Activated CD4-positive, alpha-beta T cell treated with anti-CD3 and anti-CD28 coated beads, Interleukin-2, amount 50 U/mL, for 48 hours (primary cell): ENCODE measurements at places on chromosomes 12 and 14.

- DNase-seq: no peak
Observed at GRCh38 chr12:56866493-56866892, 67.7 kb downstream of the SDR9C7 start.

- no peak for DNase-seq
Observed at GRCh38 chr14:52862632-52863333, 71.4 kb upstream of the GNPNAT1 start.

DNA sequence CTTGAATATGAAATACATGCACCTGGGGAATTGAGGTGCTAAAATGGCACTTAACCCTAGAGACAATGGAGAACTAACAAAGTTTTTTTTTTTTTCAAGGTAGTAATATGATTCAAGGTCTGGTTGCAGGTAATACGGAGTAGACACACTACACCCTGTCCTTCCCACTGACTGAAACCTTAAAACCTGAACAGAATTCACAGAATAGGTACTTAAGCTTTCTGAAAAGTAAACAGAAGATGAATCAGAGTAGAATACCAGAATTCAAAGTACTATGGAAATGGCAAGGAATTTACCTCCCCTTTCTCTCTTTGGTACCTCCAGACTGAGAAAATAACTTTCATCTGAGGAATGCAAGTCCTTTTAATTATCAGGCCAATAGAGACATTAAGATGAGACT lies 87.2 kb downstream of the PAPLN start:
- DNase-seq: no peak

DNA sequence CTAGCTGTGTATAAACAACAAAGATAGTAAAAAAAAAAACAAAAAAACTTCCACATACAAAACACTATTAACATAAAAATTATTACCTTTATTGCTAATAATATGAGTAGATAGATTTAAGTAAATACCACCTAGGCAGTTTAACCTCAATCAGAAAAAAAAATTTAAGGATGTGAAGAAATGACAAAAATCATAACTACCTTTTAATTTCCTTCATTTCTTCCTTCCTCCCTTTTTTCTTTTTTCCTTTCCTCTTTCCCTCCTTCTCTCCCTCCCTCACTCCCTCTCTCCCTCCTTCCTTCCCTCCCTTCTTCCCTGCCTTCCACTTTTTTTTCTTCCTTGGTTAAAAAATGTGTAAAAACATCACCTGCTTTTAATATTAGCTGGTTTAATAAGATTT lies 81.7 kb downstream of the SOX5 start:
- DNase-seq: no peak

DNA sequence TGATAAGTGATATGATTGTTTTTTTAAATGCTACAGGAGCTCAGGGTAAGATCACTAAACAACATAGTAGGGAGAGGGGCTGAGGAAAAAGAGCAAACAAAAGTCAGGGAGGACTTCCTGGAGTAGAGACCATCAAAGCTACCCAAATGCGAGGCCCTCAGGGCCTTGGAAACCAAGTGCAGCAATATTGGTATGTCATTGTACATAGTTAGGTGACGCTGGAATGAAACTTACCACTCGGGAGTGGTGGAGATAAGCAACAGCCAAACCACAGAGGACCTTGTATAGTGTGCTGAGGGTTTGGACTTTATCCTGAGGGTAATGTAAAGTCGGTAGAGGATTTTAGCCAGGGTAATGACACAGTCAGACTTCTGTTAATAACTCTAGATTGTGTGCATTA lies 13.8 kb downstream of the KITLG start:
- no peak for DNase-seq

- no peak for DNase-seq
Observed at GRCh38 chr12:1093166-1093751, 102.2 kb downstream of the ERC1 start.

GRCh38 chr12:100141666-100141997 lies 1.0 kb downstream of the BLTP3B start:
- DNase-seq: peak; percentile 24

GRCh38 chr14:67943947-67944346 lies 124.4 kb downstream of the RAD51B start:
- DNase-seq: peak; percentile 45

- no peak for DNase-seq
Observed at GRCh38 chr14:61461808-61462275, 140.5 kb downstream of the PRKCH start.

DNA sequence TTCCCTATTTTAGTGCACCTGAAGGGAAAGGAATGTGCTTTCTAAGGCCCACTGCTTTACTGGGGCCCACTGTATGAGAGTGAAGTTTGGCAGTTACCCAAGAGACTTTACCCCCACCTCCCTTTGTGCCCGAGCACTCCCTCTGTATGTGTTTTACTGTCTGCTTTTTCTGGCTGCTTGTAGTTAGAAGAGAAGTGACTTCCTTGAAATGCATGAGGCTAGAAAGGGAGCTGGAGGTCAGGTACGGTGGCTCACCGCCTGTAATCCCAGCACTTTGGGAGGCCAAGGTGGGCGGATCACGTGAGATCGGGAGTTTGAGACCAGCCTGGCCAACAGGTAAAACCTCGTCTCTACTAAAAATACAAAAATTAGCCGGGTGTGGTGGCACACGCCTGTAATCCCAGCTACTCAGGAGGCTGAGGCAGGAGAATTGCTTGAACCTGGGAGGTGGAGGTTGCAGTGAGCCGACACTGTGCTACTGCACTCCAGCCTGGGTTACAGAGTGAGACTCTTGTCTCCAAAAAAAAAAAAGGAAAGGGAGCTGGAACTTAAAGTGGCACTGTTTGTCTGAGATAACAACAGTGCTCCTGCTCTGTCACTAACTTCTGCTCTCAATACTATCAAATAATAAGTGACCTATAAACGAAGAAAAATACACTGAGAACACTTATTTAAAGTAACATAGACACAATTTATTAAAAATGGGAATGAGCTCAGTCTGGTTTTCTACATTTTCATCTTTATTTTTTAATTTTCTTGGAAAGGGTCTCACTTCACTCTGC lies 5.8 kb downstream of the TRIP11 start:
- DNase-seq: no peak

GRCh38 chr12:6494258-6494743 lies 399 bp downstream of the NCAPD2 start:
- DNase-seq: peak; percentile 16

- no peak for DNase-seq
Observed at GRCh38 chr14:20247646-20248246, 8.7 kb downstream of the OR11H4 start.

DNA sequence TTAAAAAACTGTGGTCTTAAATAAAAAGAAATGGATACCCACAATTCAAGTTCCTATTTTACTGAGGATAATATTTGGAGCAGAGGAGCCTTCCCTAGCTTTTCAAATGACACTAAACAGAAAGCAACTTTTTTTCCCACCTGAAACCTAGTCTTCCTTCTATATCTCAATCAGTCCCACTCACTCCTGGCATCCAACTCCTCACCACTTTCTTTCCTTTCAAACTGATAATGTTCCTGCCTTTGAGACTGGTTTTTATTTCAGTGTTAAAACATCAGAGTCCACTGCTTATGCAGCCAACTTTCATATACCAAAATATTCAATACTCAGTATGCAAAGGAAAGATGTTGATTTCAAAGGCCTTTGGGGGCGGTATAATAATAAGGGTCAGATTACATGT lies 225.6 kb downstream of the GXYLT1 start:
- no peak for DNase-seq

DNA sequence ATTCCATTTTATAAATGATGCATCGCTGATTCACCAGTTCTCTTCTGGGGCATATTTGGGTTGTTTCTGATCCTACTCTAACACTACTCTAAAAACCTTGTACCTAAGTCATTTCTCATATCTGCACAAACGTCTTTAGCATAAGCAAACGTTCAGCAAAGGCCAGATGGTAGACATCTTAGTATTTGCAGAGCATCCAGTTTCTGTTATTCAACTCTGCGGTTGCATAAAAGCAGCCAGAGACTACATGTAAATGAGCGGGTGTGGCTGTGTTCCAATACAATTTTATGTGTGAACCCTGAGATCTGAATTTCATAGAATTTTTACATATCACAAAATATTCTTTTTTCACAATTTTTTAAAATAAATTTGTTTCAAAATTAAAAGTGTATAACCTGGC lies 22.8 kb upstream of the MMP17 start:
- DNase-seq: no peak

GRCh38 chr14:36513012-36513420 lies 7.0 kb downstream of the NKX2-1 start:
- no peak for DNase-seq

DNA sequence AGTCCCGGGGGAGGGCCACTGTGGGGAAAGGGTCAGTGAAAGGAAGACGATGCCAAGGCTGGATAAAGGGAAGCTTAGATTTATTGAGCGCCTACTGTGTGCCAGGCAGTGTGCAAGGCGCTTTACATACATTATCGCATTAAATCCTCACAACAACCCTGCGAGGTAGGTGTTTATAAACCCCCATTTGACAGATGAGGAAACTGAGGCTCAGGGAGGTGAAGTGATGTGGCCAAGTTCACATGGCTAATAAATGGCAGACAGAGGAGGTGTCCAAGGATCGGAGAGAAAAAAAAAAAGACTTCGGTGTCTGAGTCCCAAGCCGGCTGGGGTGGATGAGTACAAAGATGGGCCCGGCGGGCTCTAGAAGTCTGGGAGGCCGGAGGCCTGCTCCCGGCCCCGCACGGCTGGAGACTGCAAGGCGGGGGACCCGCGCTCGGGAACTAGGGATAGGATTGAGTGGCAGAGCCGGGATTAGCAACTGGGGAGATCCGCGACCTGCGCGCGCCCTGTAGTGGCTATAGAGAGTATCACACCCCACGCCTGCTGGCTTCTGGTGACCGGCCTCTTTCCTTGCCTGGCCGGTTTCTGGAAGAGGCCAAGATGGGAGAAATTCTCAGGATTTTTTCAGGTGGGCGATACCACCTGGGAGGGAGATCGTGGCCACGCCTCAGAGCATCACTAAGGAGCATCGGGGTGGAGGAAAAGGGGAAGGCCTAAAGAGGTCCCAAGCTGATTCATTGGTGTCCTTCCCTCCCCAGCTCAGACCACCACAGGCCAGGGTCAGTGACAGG lies 3.9 kb downstream of the DDN start:
- peak; percentile 69 for DNase-seq

DNA sequence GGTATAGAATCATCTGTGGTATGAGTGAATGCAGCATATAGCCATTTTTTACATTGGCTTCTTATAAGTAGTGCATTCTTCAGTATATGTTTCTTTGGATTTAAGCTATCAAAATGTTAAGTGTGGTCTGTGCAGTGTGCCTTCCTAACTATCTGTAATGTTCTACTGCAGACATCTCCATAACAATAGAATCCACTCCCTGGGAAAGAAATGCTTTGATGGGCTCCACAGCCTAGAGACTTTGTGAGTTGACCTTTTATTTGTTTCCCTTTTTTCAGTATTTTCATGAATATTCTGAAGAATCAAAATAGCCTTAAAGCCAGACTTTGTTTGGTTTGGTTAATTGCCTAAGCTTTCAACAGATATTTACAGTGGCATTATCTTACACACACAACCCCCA lies 107.2 kb downstream of the ZFC3H1 start:
- no peak for DNase-seq

DNA sequence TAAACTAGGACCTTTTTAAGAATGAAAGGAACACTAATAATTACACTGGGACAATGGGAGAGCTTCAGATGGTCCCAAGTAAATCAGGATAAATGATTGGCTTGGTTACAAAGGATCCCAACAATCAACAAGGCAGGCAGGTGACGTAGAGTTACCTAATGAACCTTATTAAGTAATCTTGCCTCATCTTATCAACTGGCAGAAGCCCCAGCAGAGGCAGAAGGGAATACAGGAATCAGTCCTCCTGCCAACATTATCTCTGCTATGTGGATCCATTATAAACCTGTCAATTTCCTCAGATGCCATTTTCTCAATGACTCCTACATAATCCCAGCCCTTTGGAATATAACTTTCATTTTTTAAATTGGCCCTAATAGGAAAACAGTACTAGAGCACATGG lies 11.4 kb downstream of the DCAF5 start:
- no peak for DNase-seq

GRCh38 chr14:95282354-95282985 lies 37.2 kb downstream of the CLMN start:
- no peak for DNase-seq

- DNase-seq: no peak
Observed at GRCh38 chr12:95118138-95118787, 44.8 kb upstream of the NR2C1 start.

GRCh38 chr12:109766251-109766778 lies 52.7 kb downstream of the FAM222A start:
- DNase-seq: no peak

DNA sequence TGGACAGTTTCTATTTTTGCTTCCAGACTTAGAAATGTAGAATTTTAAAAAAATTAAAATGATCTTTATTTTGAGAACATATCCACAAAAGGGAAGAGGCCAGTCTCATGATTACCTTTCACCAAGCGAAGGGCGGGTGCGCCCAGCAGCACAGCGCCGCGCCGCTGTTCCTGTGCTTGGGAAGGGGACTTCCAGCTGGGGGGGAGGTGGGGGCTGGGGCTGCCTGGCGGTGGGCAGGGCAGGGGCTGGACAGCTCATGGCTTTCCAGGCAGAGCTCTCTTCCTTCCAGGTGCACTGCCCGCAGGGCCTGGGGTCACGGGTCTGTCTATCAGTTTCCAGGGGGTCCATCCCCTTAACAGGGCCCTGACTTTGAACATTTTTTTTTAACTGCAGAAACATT lies 199.9 kb downstream of the TTC7B start:
- no peak for DNase-seq
